ENCODE measurements at places on chromosomes 7 and 10.

DNA sequence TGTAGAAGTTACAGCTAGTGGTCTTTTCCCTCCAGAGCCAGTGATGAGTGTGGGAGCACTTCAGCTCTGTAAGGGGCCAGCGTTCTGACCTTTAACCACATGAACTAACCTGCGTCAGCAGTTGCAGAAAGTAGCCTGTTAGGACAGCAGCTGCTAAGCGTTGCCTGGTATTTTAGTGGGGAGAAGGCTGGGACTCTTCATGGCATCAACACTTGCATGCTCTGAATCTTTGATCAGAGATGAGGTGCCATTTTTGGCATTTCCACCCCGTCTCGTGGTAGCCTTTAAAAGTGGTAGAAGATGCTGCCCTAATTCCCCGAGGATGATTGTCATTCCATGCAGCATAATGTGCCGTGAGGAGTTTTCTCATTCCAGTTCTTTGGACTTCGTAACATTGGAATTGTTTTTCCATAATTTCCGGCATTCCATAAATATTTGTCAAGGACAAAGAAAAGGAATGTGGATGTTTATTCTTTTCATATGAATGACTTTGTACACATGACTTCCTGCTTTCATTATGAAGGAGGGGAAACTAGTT lies 92.2 kb downstream of the AVL9 start:
- DNase-seq = no peak

DNA sequence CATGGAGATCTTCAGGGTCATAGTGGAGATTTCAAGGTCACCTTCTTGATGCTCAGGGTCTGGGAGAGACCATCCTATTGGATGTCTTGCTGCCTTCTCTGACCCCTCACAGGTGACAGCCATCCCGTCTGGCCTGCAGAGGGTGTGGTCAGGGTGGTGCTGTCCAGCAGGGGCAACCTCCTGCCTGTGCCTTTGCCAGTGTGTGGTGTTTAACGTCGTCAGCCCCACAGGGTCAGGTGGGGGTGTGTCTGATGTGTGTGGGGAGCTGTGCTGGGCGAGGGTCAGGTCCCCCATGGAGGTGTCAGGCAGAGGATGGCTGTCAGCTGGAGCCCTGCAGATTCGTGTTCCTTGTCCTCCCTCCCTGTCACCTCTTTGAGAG lies 16.5 kb downstream of the ADCY1 start:
- DNase-seq = no peak

DNA sequence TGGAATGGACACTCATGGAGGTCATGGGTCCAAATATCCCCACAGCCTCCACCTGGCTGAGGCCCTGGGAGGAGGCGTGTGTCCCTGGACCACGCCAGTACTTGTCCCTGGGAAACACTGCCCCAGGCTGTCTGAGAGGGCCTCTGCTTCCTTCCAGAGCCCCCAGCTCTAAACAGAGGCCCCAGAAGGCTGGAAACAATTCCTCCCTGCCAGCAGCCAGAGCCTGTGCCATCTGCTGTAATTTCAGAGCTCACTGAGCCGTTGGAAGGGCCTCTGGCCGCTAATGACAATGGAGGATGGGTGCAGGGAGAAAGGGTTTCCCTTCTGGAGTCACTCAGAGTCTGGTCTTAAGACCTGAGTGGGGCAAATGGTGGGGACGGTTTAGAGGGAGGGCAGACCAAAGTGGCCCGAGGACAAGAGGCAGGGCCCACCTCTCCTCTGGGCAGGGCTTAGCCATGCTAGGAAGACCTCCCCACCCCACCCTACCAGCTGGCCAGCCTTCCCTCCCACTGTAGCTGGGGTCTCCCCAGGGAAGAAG lies 7.1 kb downstream of the CHAT start:
- no peak for DNase-seq

- DNase-seq = no peak
Measured at GRCh38 chr10:62689712-62690111, 114.8 kb upstream of the ADO start.

DNA sequence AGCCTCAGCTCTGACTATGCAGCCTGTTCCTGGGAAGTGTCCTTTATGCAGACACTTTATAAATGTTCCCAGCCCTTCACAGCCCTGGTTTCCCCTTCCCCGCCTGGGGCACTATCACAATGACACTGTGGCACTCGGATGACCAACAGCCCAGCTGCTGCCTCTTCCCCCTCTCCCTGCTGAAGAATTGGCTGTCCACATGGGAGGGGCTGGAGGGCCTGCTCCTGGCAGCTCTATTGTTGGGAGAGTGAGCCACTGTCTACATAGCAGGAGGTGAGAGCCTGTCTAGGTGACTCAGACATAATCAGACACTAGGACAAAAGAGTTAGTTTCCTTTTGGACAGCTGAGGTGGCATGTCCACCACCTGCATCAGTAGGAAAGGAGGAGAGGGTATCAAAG lies 437.5 kb downstream of the PLXNA4 start:
- DNase-seq = no peak

DNA sequence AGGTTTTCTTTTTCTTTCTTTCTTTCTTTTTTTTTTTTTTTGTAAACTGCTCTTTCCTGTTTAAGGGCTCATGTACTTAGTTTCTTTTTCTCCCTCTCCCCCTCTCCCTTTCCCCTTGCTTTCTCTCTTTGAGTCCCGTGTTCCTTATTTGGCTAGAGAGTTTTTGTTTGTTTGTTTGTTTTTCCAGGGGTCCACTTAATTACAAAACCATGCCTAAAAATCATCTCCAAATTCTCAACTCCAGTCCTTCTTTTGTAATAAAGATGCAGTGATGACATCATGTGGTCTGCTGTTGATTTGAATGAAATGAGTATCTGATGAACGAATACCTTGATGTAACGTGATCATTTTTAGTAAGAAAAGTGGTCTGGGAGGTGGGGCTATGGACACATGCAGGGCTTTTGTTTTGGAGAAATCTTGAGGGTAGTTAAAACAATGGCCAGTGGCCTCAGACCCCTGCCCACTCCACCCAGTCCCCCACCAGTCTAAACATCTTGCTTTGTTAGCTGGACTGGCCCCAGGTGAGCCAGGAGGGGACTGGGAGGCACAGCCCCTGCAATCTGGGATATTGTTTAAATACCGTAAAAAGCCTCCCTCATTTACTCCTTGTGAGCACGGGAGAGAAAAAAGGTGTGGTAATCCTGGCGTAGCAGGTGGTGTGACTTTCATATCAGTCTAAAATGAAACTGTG lies 165.7 kb downstream of the LRMDA start:
- DNase-seq = no peak

DNA sequence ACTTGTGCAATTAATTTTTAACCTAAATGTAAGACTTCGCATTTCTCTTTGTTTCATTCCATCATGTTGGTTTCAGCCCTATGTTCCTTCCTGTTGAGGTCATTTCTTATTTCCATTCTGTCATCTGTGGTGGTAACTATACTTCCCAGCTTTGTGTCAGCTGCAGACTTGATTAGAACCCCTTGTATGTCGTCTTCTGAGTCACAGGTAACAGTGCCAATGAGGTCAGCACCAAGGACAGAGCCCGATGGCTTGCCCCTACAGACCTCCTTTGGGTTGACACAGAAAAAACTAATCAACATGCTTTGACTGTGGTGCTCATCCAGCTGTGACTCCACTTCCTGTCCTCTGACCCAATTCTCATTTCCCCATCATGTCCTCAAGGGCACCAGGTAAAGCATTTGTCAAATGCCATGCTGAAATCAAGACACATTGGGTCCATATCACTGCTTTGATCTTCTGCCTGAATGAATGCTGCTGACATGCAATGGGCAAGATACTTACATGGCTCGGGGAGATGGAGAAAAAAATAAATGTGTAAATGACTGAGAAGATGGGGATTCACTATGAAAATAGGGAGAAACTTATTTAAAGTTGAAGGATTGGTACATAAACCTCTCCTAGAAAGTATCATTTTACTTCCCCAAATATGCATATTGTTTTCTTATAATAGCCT lies 25.6 kb upstream of the CRTAC1 start:
- DNase-seq = peak; percentile 25

GRCh38 chr10:12631787-12632562 lies 282.6 kb downstream of the CAMK1D start:
- DNase-seq = no peak

DNA sequence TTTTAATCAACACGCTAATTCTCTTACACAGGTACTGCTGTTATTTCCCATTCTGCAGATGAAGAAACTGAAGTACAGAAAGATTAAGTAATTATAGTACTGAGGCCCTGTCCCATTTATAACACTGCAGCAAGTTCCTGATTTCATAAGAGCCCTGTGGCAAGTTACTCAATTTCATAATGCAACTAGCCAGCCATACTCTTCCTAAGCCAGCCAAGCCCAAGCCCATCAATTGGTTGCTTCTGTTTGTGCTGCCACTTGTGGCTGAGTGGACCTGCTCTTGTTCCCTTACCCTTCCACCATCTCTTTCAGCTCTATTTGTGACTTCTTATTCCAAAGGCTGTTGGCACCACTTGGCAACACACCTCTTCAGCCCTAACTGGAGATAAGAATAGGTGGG lies 19.7 kb upstream of the PRPF18 start:
- no peak for DNase-seq

- no peak for DNase-seq
Measured at GRCh38 chr7:140972876-140973829, 41.6 kb downstream of the MRPS33 start.

GRCh38 chr7:70743531-70744325 lies 388.2 kb upstream of the GALNT17 start:
- no peak for DNase-seq

- no peak for DNase-seq
Measured at GRCh38 chr7:137994216-137994615, 7.7 kb downstream of the CREB3L2 start.

DNA sequence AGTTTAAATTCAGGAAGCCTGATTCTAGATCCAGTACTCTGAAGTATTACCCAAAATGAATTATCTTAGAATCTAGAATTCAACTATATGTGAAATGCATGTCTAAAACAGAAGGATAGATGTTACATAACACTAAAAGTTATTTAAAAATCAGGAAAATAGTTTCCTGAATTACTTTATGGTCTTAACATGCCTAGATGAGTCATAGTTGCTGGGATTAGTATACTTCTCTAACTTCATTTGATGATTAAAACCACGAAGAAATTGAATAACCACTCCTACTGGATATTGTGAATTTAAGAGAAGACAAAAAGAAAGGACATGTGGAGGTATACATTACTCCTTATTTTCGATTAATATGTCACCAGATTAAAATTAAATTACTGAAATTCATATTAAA lies 65.5 kb downstream of the ATAD1 start:
- DNase-seq = no peak

- DNase-seq = no peak
Measured at GRCh38 chr10:28959850-28960501, 282.7 kb downstream of the BAMBI start.

- DNase-seq = no peak
Measured at GRCh38 chr7:148135116-148135515, 455.4 kb upstream of the C7orf33 start.

DNA sequence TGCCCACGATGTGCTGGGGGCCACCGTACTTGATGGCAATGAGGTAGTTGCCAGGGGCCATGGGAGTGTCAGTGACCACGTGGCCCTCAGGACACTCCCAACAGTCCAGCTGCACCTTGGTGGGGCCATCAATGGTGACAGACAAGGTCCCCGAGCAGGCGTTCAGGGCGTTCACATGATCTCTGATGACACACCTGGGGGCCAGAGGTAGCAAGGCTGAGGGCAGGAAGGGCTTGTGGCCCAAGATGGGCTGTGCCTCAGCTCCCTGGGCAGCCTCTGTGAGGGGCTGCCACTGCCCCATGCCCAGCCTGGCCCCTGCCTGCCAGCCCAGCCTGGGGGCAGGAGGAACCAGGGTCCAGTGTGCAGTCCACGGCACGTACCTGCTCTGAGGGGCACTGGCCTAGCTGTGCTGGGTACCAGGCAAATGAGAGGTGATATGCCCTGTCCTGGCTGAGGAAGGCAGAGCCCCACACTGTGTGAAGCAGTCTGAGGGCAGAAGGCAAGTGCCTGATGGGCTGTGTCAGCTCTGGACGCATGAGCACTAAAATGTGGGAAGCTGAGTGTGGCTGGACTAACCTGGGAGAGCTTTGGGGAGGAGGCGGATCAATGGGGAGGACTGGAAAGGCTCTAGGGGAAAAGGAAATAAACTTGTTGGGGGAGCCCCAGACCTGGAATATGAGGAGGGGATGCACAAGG lies 3.5 kb upstream of the KCP start:
- no peak for DNase-seq

DNA sequence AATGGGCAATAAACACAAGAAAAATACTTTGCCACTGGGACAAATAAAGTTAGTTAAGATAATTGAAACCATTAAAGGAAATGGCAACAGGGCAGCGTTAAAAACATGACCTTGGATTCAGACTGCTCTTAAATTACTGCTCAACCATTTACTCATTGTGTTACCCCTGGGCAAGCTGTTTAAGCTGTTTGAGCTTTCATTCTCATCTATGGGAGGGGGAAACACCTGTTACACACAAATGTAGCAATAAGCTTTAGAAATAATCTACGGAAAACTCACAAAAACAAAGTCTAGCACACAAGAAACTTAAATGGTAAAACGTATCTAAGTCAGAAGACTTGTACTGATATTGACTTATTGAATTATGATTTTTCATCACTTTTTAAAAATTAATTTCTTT lies 137.1 kb downstream of the KMT2E start:
- DNase-seq = no peak

- no peak for DNase-seq
Measured at GRCh38 chr10:21449288-21449966, 76.1 kb downstream of the SKIDA1 start.

DNA sequence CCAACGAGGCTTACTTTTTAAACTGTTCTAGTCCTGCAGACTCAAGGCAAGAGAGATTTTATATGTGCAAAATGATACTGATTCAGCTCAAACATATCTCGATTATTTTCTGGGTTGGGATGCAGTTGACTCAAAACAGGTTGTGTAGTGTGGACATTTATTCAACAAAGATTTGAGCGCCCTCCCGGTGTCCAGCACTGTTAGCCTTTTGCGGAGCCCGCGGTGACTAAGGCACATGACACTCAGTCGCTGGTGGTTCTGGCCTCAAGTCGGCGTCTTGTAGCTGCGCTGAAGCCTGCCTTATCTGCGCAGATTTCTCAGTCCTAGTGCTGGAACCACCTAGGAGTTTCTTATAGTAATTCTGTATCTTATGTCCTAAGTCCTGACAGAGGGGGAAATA lies 938 bp upstream of the CADPS2 start:
- DNase-seq = peak; percentile 47

- no peak for DNase-seq
Measured at GRCh38 chr10:17873946-17874345, 64.8 kb downstream of the MRC1 start.

GRCh38 chr10:74040200-74041126 lies 42.5 kb downstream of the VCL start:
- no peak for DNase-seq

- DNase-seq = no peak
Measured at GRCh38 chr7:4074407-4074806, 607.7 kb upstream of the FOXK1 start.

DNA sequence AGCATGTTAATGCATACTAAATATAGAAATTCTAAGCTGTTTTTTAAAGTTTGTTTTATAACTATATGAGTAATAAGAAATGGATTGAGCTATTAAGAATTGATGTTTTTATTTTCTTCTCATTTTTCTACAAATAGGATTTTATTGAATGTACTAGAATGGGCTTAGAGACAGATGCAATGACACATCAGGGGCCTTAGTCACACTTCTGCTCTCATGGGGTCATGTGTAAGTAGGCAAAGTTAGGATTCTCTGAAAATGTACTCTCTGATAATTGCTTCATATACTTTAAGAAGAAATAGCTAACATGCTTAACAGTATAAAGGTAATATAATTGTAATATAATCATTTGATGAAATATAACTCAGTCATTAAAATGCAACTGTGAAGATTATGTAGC lies 154.6 kb downstream of the ZNF438 start:
- DNase-seq = no peak

- DNase-seq = no peak
Measured at GRCh38 chr10:59135275-59135674, 41.2 kb upstream of the PHYHIPL start.
